Renal cortex interstitium (tissue), 15 donors: ENCODE measurements at places on chromosomes 6 and 20. TPM values are rescaled to one million over a fixed set of nuclear protein-coding genes. Genes with fewer than 3 reads are reported as not detected.

Gene TFAP2B
- 16.2 TPM for polyA plus RNA-seq

Gene ELOVL2
- 11.3 TPM for polyA plus RNA-seq

Gene MUC22
- polyA plus RNA-seq: not detected

Gene THEMIS
- polyA plus RNA-seq: not detected

Gene CRIP3
- polyA plus RNA-seq: 3.7 TPM

Gene FERMT1
- 5.2 TPM for polyA plus RNA-seq

Gene UBE2V1
- polyA plus RNA-seq: 149 TPM

Gene GNAS-AS1
- 0.97 TPM for polyA plus RNA-seq

Gene ANKEF1
- 7.2 TPM for polyA plus RNA-seq

Gene NKX2-4
- not detected for polyA plus RNA-seq

Gene TTK
- 30.6 TPM for polyA plus RNA-seq

Gene SASH1
- 27.3 TPM for polyA plus RNA-seq

Gene FAM184A
- 12.3 TPM for polyA plus RNA-seq

Gene FKBP5
- polyA plus RNA-seq: 29.8 TPM

Gene TXLNB
- polyA plus RNA-seq: 2.2 TPM

Gene TNF
- 0.40 TPM for polyA plus RNA-seq

Gene ZNF512B
- 29.5 TPM for polyA plus RNA-seq

Gene EYS
- 0.70 TPM for polyA plus RNA-seq

Gene GDAP1L1
- 0.24 TPM for polyA plus RNA-seq

Gene HCRTR2
- 0.22 TPM for polyA plus RNA-seq

Gene RRP36
- 58.0 TPM for polyA plus RNA-seq

Gene OSBPL2
- 44.5 TPM for polyA plus RNA-seq
